ENCODE measurements at places on chromosomes 5 and 9.

GRCh38 chr9:35863583-35863982, 6.6 kb downstream of the OR13J1 start:
- H3K4me3 ChIP-seq, result no peak overlapping the region
- no peak for DNase-seq
- no peaks in the 10 kb centered on the region for H3K36me3 ChIP-seq
- H3K27ac ChIP-seq, result no peak overlapping the region

DNA sequence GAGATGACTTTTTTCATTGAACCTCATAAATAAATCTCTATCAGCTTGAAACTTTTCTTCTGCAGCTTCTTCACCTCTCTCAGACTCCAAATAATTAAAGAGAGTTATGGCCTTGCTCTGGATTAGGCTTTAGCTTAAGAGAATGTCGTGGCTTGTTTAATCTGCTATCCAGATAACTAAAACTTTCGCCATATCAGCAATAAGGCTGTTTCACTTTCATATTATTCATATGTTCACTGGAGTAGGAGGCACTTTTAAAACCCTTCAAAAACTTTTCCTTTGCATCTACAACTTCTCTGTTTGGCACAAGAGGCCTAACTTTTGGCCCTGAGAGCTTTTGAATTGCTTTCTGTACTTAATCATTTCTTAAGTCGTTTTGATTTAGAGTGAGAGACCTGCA, 386.9 kb upstream of the FAM174A start:
- no peak overlapping the region for H3K4me3 ChIP-seq
- H3K4me1 ChIP-seq, result no peaks in the 10 kb centered on the region
- no peak overlapping the region for H3K27ac ChIP-seq
- DNase-seq, result no peak
- no peaks in the 10 kb centered on the region for H3K36me3 ChIP-seq

GRCh38 chr9:106758911-106759310, 104.1 kb upstream of the ZNF462 start:
- no peaks in the 10 kb centered on the region for H3K27me3 ChIP-seq
- no peaks in the 10 kb centered on the region for H3K4me1 ChIP-seq
- H3K36me3 ChIP-seq, result no peaks in the 10 kb centered on the region
- DNase-seq, result no peak
- no peak overlapping the region for H3K4me3 ChIP-seq
- no peak overlapping the region for H3K27ac ChIP-seq

DNA sequence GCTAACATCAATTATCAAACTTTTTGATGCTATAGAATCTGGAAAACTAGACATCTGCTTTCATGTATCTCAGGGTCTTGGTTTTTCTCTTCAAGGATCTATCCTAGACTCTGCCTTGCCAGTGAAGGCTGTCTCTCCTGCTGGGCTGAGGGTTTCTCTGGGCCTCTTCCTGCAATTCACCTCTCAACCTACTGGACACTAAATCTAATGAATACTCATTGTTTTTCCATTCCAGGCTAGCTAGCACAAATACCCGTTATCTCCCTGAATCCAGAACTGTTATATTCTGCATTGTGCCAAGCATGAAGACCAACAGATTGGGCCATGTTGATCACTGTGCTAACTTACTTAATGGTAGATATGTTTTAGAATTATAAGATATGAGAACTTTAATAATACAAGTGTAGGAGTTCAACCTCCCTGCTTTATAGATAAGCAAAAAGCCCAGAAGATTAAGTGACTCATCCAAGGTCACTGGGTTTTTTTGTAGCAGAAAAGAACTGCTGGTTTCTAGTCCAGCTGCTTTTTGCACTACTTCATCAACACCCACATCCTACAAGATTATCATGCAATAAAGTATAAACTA, 56.5 kb upstream of the RNF38 start:
- H3K36me3 ChIP-seq, result no peaks in the 10 kb centered on the region
- no peaks in the 10 kb centered on the region for H3K27me3 ChIP-seq
- no peak overlapping the region for H3K27ac ChIP-seq
- peaks cover 12% of the 10 kb centered on the region for H3K4me1 ChIP-seq
- no peak for DNase-seq

GRCh38 chr9:11755951-11756350, 937.2 kb upstream of the TYRP1 start:
- H3K27me3 ChIP-seq, result no peaks in the 10 kb centered on the region

- no peaks in the 10 kb centered on the region for H3K4me1 ChIP-seq
- H3K36me3 ChIP-seq, result no peaks in the 10 kb centered on the region
Measured at GRCh38 chr9:107536462-107536861, 46.9 kb upstream of the KLF4 start.

DNA sequence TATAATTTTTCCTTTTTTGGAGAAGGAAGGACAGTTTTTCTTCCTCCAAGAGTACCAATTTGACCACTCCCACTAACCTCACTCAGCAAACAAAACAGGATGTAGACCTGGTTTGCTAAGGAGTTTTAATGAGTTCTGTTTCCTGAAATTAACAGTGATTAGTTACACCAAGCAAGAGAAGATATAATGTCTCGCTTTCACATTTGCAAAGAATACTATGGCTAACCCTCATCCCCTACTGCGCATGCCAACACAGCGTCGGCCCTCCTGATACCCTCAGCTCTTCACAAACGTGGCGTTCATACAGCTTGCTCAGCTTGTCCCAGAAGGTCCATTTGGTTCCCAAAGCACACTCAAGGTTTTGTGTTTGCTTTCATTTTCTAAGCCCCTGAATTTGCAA, 41.9 kb upstream of the IPPK start:
- DNase-seq, result no peak
- H3K4me3 ChIP-seq, result no peak overlapping the region
- H3K27ac ChIP-seq, result no peak overlapping the region
- H3K36me3 ChIP-seq, result no peaks in the 10 kb centered on the region
- no peaks in the 10 kb centered on the region for H3K27me3 ChIP-seq

DNA sequence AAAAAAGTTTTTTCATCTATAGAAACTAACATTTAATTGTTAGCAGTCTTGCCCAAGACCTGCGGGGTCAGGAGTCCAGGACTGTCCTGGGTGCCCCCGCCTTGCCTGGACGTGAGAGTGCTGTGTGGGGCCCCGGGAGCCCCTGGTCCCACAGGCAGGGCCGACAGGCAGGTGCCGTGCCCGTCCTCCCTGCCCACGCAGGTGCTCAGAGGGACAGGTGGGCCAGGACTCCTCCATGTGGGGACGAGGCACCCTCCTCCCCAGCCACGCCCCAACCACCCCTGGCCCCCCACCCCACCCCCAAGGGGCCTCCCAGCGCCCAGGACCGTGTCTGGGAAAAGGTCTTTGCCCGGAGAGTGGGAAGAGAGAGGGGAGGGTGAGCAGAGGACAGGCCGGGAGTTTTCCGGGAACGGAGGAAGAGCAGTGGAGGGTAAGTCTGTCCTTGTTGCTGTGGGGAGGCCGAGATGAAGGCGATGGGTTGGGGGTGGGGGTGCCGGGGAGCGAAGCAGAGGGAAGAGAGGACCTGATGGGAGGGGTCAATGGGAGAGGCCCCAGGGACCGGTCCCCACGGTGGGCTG, 2.7 kb upstream of the LCN12 start:
- H3K36me3 ChIP-seq, result no peaks in the 10 kb centered on the region
- no peak overlapping the region for H3K27ac ChIP-seq
- peak overlapping the region; percentile 53 for H3K4me3 ChIP-seq
- DNase-seq, result peak; percentile 38
- H3K4me1 ChIP-seq, result peaks cover 21% of the 10 kb centered on the region
- H3K27me3 ChIP-seq, result no peaks in the 10 kb centered on the region

- no peaks in the 10 kb centered on the region for H3K4me1 ChIP-seq
- no peaks in the 10 kb centered on the region for H3K27me3 ChIP-seq
- no peaks in the 10 kb centered on the region for H3K36me3 ChIP-seq
- no peak overlapping the region for H3K4me3 ChIP-seq
- H3K27ac ChIP-seq, result no peak overlapping the region
Measured at GRCh38 chr9:127049581-127049980, 72.9 kb downstream of the ANGPTL2 start.

DNA sequence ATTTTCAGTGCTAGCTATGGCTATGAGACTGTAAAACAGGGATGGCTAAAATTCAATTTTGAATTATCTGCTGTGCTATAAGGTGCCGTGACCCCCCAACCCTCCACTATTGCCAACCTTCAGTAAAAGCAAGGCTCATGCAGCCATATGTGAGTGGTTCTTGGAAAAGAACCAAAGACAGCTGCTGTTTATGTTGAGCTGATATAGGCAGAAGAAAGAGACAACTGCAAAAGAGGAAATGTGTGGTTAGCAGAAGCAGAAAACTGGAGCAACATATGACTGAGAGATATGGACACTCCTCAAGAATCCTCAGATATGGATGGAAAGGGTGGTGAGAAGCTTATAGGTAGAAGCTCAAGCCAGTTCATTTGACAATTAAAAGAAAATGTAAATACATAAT, 200.3 kb downstream of the TLE1 start:
- no peak overlapping the region for H3K27ac ChIP-seq
- no peak overlapping the region for H3K4me3 ChIP-seq
- no peaks in the 10 kb centered on the region for H3K36me3 ChIP-seq
- no peak for DNase-seq
- no peaks in the 10 kb centered on the region for H3K4me1 ChIP-seq

DNA sequence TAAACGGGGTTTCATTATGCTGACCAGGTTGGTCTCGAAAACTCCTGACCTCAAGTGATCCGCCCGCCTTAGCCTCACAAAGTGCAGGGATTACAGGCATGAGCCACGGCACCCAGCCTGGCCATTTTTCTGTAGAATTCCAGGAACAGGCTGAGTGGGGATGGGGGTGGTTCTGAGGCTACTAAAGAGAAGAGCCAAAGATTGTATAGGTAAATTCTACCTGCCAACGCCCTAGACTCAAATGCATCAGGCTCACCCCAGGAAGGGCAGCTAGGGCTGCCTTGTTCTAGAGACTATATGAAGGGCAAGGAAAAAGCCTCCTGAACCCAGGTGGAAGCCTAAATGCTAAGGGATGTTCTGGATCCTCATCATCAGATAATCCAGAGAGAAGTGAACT, 1.6 kb upstream of the C5orf52 start:
- H3K4me3 ChIP-seq, result no peak overlapping the region
- no peak for DNase-seq
- H3K4me1 ChIP-seq, result no peaks in the 10 kb centered on the region
- H3K27me3 ChIP-seq, result no peaks in the 10 kb centered on the region
- no peak overlapping the region for H3K27ac ChIP-seq

DNA sequence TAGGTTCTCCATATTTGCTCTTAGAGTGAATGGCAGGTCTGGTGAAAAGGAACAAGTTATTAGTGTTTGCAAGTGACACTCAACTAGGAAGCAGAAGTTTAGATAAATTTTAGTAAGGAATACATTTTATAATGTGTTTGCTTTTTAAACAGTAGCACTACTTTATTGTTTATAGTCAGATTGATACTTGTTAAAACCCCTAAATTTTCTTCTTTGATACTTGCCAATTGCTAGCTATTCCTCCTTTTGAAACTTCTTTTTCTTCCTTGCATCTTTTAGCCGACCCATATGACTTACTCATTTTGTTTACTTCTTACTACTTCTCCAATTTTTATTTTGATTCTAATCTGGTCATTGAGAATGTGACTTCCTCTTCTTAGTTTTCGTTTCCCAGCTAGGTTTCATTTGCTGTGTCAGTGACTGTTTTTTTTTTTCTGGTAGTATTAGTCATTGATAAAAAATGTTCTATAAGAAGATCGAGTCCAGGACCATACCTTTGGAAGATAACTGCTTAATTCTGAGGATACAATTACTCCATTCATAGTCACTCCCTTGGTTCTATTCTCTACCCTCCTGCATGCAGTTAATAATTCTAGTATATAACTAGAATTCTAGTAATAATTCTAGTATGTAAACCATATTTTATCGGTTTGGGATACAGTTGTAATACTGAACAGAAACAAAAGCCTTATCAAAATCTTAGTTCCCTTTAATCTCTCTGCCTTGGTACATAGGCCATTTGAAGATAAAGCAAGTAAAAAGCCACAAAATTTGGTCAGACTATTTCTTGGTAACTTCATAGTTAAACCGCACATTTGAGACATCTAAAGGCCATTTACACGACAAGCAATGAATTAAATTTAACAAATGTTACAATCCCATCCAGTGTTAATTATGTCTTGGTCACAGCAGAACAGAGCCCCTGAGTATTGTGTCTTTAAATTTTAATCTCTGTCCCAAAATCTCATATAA, 2.8 kb upstream of the RICTOR start:
- no peaks in the 10 kb centered on the region for H3K36me3 ChIP-seq
- no peak overlapping the region for H3K27ac ChIP-seq
- H3K27me3 ChIP-seq, result no peaks in the 10 kb centered on the region
- H3K4me1 ChIP-seq, result peaks cover 11% of the 10 kb centered on the region
- H3K4me3 ChIP-seq, result no peak overlapping the region

DNA sequence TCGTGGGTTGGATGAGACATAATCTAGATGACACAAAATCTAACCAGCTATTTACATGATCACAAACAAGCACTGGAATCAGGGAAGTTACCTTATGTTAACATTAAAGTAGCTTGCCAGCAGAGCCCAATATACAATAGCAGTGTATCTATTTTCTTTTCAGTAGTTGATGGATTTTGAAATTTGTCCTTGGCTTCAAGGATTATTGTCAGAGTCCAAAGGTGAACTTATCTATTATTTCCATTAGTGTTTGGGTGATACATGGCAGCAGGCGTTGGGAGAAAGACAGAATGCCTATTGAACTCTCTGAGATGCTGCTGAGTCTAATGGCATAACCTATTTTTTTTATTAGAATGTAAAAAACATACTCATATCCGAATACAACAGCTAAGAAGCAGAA, 223.2 kb upstream of the ACTBL2 start:
- H3K27me3 ChIP-seq, result no peaks in the 10 kb centered on the region
- no peak for DNase-seq
- no peak overlapping the region for H3K27ac ChIP-seq
- no peaks in the 10 kb centered on the region for H3K4me1 ChIP-seq
- H3K36me3 ChIP-seq, result no peaks in the 10 kb centered on the region
- H3K4me3 ChIP-seq, result no peak overlapping the region

DNA sequence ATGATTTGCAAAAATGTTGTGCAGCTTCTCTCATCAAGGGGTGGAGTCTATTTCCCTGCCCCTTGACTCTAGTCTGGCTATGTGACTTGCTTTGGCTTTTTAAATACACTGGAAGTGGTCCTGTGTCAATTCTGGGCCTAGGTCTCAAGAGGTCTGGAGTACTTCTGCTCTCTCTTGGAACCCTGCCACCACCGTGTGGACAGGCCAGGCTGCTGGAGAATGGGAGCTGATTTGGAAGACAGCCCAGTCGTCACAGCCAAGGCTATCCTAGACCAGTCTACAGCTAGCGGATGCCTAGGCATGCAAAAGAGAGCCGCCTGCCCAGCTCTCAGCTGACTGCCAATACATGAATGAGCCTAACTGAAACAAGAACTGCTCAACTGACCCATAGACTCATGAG, 56.7 kb upstream of the CLINT1 start:
- DNase-seq, result no peak
- H3K4me1 ChIP-seq, result peaks cover 21% of the 10 kb centered on the region
- no peaks in the 10 kb centered on the region for H3K27me3 ChIP-seq
- H3K4me3 ChIP-seq, result no peak overlapping the region
- H3K27ac ChIP-seq, result no peak overlapping the region

DNA sequence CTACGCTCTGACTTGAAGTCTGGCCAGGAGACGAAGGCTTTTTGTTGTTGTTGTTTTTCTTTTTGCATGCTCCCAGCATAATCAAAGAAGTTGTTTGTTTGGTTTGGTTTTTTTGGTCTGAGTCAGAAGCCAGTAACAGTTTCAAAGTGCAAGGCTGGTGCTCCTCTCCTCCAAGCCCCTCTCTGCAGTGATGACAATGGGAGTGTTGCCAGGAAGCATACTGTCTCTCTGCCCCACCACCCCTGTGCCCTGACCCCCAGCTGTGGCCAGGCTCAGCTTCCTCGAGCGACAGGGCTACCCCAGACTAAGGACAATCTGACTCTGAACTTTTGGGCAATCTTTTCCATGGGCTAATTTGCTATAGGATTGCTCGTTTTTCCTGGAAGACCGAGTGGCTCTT, 173.8 kb upstream of the PITX1 start:
- no peaks in the 10 kb centered on the region for H3K27me3 ChIP-seq
- no peak for DNase-seq
- no peaks in the 10 kb centered on the region for H3K4me1 ChIP-seq
- no peaks in the 10 kb centered on the region for H3K36me3 ChIP-seq
- H3K4me3 ChIP-seq, result no peak overlapping the region
- H3K27ac ChIP-seq, result no peak overlapping the region
